Tibial nerve (tissue), 4 donors: ENCODE measurements at places on chromosomes 2 and 18.
A peak's percentile ranks its signal among the peaks of the same experiment; 100 is the strongest.

GRCh38 chr18:69138088-69138487 lies 262.6 kb upstream of the DOK6 start:
- no peak for DNase-seq

GRCh38 chr18:47594621-47595086 lies 335.8 kb downstream of the SMAD2 start:
- peak; percentile 29 for DNase-seq

DNA sequence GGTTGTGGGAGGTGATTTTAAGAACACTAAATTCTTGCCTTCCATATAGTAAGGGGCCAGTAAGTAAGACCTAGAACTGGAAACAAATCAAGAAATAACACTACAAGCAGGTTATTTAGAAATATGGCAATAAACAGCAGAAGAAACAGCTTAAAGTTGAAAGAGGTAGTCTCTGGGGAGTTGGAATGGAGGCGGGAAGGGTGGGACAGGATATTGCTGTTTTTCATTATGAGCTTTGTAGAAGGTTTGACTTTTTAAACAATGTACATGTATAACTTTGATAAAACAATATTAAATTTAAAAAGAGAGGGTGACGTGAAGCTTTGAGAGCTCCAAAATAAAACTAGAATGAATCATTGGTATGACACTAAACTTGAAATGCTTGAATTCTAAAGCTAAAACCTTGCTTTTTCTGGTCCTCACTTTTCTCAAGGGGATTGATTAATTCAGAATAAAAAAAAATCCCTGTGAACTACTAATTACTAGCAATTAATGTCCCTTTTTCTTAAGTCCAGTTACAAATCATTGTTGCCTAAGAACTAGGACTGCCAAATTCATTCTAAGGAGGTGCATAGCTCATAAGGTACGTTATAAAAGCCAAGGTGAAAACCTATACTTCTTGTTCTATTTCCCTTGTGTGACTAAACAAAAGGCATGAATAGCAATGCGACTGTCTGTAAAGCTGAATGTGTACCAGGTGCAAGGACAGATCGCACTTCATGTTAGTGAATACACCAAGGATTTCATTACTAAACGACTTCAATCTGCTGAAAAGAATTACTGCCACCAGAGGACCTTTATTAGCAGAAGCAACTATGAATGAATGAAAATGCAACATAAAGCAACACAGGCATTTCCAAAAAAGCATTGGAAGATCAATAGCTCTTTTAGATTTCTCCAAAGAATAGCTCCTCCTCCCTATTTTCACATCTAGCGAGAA lies 177.5 kb downstream of the RBM43 start:
- no peak for DNase-seq

DNA sequence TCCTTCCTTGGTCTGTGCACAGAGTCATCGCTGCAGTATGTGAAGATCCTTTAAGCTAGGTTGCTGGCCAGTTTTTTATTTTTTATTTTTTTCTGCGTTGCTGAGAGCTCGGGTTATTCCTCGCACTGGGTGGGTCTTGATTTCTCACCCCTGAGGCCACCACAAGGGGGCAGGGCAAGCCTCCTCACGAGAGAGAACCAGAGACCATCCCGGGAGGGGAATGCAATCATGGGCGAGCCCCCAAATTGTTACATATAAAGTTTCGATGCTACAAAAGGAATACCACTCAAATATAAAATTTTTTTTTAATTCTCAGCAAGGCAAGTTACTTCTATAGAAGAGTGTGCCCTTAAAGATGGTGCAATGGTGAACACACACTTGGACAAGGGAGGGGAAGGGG lies 24.9 kb downstream of the HTR2B start:
- DNase-seq, result no peak

- DNase-seq, result no peak
Measured at GRCh38 chr2:137976274-137976673, 12.0 kb downstream of the HNMT start.

- DNase-seq, result no peak
Measured at GRCh38 chr18:58095222-58095621, 51.2 kb downstream of the NEDD4L start.

- no peak for DNase-seq
Measured at GRCh38 chr2:10237392-10238321, 65.0 kb upstream of the HPCAL1 start.

DNA sequence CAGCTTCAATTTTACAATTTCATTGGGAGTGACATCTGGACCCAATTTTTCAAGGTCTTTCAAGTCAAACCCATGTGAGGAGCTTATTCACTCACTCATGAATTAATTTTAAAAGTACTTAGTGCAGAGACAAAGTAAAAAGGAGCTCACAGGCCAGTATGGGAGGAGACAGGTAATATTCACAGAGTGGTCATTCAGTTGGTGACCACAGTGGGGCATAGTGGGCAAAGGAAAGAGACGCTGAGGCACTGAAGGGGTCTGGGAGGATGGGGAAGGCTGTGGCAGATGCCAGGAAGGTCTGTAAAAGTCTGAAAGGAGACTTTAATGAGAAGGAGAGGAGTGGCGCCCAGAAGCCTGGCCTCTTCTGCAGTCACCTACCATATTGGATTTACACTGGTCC lies 76.0 kb downstream of the CD8B2 start:
- DNase-seq, result no peak

GRCh38 chr2:219286436-219287115 lies 7.4 kb downstream of the DNAJB2 start:
- DNase-seq, result no peak

DNA sequence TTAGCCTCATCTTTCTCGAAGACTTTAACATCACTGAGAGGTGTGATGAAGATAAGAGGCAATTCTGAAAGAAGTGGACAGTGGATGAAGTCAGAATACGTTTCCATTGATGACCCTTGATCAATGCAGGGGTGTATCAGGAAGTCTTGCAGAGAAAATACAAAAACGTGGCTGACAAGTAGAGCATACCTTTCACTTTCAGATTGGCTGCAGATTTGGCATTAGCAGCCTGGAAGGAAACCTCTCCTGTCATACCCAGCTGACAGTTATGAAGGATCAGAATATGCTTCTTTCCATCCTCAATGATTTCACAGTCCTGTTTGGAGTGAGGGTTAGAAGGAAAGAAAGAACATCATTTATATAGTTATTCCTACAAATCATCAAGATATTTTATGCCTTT lies 152.5 kb downstream of the PLEKHA3 start:
- DNase-seq, result no peak

DNA sequence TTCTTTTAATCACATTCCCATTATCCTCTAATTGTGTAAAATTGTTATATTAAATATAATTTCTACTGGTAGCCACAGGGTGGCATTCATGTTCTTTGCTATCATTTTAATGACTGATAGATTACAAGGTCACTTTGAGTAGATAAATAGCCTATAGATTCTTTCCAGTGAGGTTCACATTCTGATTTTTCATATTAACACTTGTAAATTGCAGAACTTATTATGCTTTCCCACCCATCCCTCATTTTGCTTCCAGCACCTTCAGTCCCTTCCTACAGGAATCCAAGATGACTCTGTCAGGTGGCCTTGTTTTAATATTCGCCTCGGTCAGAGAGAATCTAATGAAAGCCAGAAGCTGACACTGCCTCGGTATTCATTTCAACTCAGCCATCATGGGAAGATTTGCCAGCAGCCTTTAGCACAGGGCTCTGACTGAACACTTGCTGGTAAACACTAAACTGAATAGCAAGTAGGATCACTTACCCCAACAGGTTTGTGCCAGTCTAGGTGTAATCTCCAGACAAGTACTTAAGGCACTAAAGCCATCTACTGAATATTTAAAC lies 101.2 kb upstream of the FSHR start:
- no peak for DNase-seq

DNA sequence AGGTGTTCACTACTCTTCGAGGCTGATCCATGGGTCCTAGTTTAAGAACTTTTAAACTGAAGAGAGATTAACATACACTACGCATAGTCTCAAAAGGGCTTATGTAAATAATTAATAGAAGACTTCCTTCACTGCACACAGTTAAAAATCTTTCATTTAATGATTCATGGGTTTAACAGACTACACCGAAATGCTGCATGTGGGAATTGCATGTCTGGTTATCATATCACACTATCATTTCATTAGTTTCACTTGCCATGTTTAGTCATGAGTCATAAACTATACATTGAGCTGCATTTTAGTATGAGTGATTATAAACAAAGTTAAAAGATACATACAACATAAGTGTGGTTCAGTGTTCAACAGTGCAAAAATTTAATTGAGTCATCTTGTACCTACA lies 31.2 kb downstream of the GLS start:
- no peak for DNase-seq

- DNase-seq, result no peak
Measured at GRCh38 chr2:72003124-72003523, 144.5 kb downstream of the CYP26B1 start.

- DNase-seq, result no peak
Measured at GRCh38 chr2:160345071-160345764, 145.1 kb upstream of the ITGB6 start.

DNA sequence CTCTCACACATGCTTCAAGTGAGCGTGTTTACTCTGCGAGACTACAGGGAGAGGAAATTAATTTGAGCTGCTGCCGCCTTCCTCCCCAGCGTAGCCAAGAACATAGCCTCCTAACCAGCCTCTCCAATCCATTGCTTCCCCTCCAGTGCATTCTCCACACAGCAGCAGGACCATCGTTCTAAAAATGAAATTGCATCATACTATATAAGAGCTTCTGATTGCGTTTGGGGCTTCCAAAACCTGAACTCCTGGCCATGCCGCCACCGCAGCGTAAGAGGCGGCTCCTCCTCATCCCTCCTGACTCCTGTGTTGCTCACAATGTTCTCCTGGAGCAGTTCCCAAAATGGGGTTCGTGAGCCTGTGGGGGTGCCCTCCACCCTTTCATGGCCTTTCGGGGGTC lies 142.1 kb downstream of the MYT1L start:
- no peak for DNase-seq

DNA sequence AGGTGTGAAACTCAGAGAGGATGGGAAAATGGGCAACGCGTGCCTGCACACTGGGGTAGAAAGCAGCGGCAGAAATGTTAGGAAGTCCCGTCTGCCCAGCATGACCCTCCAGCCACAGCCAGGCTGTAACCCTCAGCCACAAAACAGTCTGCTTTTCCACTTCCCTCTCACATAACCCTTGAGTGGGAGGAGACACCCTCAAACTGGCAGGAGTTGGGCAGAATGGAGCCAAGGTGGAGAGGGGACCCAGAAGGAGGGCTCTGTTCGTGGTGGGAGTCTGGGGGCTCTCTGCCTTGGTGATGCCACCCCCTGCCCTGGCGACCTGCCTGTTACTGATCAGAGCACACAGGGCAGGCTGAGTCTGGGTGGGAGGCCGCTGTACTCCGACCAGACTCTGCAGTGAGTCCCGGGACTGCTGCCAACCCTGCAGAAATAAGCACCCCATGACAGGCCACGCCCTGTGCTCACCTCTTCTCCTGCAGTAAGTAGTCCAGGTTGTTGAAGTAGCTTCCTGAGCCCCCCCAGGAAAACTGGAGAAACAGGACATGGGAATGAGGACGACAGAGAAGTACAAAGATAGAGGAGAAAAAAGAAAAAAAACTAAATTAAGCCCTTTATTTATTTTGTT lies 16.0 kb downstream of the FAM178B start:
- DNase-seq, result no peak

DNA sequence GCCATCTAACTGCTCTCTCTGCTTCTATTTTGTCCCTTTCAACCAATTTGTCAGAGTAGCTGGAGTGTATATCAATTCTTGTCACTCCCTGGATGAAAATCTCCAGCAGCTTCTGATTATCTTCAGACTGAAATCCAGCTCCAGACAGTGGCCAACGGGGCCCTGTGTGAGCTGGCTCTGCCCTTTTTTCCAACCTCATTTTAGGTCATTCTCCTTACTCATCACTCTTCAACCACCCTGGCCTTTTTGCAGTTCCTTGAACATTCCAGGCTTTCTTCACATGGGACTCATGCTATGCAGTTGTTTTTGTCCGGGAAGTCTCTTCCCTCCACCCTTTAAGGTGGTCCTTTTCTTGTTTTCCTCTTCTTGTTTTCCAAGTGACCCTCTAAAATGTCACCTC lies 15.4 kb upstream of the FAP start:
- DNase-seq, result no peak

GRCh38 chr2:207791579-207792243 lies 22.0 kb upstream of the FZD5 start:
- no peak for DNase-seq

DNA sequence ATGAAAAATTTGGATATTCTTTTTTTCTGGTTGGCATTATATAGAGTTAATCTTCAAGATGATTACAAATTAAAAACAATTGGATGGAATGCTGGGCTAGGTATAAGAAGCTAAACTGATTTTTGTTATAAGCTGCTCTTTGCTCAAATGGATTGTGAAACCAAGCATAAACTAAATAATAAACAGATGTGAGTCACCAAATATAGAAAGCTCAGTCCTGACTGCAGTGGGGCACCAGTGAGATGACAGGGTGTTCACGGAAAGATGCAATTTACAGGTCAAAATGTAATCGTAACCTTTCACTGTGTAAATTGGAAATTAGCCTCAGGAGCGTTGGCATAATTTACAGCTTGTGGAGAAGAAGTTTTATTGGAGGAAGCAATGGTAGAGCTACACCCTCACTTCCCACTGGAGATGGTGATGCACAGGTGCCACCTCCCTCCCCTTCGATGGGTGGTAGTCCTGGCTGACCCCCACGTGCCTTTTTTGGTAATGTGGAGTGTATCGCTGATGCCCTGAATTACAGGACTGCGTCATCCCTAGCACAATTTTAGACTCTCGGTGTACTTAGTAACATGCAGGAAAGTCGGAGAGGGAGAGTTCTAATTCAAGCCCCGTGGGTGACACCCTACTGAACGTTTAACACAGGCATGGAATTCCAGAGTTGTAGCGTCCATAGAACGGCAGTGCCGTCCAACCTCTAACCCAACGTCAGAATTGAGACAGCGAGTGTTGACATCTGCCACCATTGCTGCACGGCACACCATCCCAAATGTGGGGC lies 73.9 kb upstream of the NFATC1 start:
- no peak for DNase-seq

- DNase-seq, result no peak
Measured at GRCh38 chr18:12652861-12653401, 5.0 kb downstream of the SPIRE1 start.

GRCh38 chr2:70922235-70923234 lies 13.2 kb upstream of the ATP6V1B1 start:
- no peak for DNase-seq

GRCh38 chr18:77341527-77342325 lies 92.1 kb downstream of the GALR1 start:
- DNase-seq, result no peak

GRCh38 chr2:231807020-231807419 lies 20.8 kb downstream of the COPS7B start:
- no peak for DNase-seq

- DNase-seq, result no peak
Measured at GRCh38 chr2:24469148-24469650, 21.9 kb upstream of the NCOA1 start.

- DNase-seq, result no peak
Measured at GRCh38 chr2:138369856-138370255, 131.7 kb upstream of the SPOPL start.
